ENCODE measurements at places on chromosomes 2 and 18.

- no peak for DNase-seq
These were observed 148.0 kb upstream of the CYRIA start for GRCh38 chr2:16813593-16813992.

GRCh38 chr18:36157441-36157840, 27.7 kb downstream of the ELP2 start:
- DNase-seq: no peak

DNA sequence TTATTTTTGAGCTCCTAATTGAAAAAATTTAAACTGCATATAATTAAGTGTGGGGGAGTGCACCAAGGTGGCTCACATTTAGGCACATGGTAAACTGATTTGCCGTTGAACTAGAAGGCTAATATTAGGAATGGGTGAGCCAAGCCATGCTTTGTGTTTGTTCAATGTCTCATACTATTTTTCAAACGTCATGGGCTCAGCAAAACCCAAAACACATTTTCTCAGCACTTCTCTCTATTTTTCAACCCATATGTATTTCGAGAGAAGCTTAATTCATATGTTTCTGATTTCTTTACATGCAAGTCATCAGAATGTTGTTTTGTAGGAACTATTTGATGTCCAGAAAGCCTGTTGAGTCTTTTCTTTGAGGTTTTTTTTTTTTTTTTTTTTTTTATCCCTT, 291.2 kb downstream of the TCF4 start:
- no peak for DNase-seq

- no peak for DNase-seq
These were observed 7.0 kb downstream of the ASIC4 start for GRCh38 chr2:219521066-219521880.

GRCh38 chr2:40690036-40690435, 238.1 kb upstream of the SLC8A1 start:
- DNase-seq: no peak

DNA sequence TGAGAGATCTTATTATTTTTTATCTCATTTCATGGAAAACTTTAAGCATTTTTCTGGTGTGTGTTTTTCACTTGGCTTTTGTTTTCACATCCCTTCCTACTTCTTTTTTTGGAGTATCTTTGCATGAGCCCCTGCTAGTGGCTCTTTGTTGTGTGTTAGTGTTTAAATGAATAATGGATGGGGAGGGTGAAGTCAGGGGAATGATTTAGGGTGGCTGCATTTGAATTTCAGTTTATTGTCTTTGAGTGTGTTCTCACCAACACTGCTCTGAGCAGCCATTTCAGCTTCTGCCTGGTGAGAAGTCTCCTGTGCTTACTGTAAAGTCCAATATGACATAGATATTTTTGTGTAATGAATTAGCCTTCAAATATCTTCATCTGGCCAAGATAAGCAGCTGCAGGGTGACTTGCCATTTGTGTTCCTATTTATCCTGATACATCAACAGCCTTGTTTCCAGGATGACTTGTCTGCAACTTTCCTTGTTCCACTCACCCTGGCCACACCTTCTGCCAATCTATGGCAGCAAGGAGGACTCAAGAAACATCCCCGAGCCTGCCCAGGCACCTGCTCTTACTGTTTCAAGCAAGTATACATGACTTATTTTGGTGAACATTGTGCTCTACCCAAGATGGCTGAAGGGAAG, 182.6 kb downstream of the PDE11A start:
- DNase-seq: no peak

GRCh38 chr2:88110830-88111229, 17.0 kb downstream of the FABP1 start:
- DNase-seq: no peak

DNA sequence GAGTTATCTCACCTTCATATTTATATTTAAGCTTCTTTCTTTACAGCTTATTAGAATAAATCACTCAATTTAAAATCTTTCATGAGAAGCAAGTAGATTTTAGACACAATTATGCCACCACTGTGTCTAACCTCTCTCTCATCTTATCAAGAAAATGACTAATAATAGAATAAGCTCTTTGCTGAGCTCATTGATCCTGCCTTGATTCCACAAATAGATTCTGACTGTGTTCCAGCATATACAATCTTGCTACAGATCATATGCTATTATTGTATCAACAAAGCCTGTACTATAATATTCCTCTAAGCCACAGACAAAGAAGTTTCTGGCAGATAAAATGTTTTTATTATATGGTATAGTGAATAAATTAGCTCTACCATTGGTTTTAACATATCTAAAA, 168.7 kb upstream of the GULP1 start:
- DNase-seq: no peak

- DNase-seq: no peak
These were observed 29.8 kb upstream of the SDC1 start for GRCh38 chr2:20254731-20255130.
